Hematopoietic multipotent progenitor cell treated with erythropoietin and hydrocortisone succinate and interleukin-3 and kit ligand, for 8 days (in vitro differentiated cells): ENCODE measurements at places on chromosomes 16 and 17.

- DNase-seq, result peak; percentile 75
Measured at GRCh38 chr17:41962768-41963434, 3.7 kb upstream of the CNP start.

- no peak for DNase-seq
Measured at GRCh38 chr16:31397096-31397660, 4.0 kb downstream of the ITGAD start.

DNA sequence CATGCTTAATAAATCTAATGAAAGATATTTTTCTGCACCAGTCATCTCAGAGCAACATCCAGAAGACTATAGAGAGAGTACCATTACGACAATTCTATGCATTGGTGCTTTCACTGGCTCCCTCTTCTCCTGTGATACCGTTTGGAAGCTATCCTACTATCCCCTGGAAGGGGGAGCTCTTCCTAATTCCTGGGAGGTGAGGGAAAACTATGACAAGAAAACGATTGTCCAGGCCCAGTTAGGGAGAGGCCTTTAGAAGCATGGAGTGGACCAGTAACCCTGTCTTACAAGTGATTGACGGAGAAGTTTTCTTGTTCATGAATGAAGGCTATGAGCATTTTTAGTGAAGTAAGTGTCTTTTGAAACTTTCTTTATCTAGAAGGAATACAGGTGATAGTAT is 150.2 kb downstream of the TANC2 start:
- no peak for DNase-seq

GRCh38 chr16:85172455-85173145 is 60.3 kb upstream of the CIBAR2 start:
- peak; percentile 46 for DNase-seq

DNA sequence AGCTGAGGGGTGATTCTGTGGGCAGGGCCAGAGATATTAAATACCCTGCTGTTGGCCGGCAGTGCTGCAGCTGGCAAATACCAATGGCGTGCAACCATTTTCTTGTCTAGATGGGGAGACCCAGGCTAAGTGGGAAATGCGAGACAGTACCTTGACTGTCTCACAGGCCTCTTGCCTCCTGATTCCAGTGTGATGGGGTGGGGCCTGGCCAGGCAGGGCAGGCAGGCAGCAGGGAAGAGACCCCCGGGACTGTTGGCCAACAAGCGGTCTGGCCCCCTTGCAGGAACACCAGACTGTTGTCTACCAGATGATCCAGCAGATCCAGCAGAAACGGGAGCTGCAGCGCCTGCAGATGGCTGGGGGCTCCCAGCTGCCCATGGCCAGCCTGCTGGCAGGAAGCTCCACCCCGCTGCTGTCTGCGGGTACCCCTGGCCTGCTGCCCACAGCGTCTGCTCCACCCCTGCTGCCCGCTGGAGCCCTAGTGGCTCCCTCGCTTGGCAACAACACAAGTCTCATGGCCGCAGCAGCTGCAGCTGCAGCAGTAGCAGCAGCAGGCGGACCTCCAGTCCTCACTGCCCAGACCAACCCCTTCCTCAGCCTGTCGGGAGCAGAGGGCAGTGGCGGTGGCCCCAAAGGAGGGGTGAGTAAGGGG is 5.7 kb upstream of the CISD3 start:
- DNase-seq, result peak; percentile 69

DNA sequence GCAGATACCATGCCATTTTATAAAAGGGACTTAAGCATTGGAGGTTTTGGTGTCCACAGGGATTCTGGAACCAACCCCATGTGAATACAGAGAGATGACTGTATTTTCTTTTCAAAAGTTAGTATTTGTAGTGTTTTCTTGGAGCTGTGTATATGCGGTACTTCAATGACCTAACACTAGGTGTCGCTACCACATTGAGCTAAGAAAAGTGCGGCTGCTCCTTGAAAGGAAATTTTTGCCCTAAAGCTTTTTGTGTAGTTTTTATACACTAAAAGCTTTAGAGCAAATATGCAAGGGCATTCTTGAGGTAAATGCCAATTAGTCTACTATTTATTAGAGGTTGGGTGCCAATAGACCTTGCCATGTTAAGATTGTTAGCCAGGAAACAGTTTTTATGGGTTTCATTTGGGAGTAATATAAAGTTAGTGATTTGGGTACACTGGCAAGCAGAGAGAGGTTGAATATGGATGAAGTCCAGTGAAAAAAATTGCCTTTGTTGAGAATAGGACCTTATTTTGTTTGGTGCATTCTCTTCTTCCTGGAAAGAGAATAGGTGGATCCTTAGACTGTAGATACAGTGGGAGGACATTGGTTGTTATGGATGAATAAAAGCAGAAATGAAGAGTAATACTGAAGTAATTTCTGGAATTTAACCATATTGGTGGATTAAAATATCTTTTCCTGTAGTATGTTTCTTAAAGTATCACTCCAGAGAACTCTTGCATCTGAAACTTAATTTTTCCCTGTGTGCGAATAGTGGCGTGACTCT is 43.3 kb downstream of the BCAS3 start:
- DNase-seq, result peak; percentile 67

- no peak for DNase-seq
Measured at GRCh38 chr17:59790910-59791309, 83.5 kb downstream of the VMP1 start.

DNA sequence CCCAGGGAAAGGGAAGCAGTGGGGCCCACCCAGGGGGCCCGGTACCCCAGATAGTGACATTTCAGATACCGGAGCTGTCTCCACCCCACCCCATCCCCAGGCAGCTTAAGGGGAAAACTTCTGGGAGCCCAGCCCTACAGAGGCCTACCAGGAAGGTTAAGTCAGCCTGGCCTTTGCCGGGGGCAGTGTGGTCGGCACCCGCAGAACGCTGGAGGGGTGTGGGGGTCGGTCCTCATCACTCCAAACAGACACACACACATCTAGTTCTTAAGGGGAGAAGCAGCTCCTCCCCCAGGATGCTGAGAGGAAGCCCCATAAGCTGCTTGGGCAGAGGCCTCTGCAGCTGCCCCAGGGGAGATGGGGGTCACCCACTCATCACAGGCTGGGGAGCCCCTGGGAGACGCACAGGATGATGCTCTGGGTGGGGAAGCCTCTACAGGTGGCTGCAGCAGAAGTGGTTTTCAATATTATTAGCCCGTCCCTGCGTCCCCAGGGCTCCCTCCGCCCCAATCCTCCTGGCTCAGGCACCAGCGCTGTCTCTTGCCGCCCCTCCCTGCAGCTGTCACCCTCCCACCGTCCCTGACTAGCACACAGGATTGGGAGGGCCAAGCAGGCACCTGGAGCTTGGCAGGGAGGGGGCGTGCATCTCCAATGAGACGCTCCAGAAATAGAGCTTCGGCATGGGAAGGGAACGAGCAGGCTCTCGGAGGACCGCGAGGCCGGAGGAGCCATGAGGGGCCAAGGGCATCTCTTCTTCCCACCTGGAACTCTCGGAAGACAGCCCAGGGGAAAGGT is 1.4 kb upstream of the ABR start:
- no peak for DNase-seq

DNA sequence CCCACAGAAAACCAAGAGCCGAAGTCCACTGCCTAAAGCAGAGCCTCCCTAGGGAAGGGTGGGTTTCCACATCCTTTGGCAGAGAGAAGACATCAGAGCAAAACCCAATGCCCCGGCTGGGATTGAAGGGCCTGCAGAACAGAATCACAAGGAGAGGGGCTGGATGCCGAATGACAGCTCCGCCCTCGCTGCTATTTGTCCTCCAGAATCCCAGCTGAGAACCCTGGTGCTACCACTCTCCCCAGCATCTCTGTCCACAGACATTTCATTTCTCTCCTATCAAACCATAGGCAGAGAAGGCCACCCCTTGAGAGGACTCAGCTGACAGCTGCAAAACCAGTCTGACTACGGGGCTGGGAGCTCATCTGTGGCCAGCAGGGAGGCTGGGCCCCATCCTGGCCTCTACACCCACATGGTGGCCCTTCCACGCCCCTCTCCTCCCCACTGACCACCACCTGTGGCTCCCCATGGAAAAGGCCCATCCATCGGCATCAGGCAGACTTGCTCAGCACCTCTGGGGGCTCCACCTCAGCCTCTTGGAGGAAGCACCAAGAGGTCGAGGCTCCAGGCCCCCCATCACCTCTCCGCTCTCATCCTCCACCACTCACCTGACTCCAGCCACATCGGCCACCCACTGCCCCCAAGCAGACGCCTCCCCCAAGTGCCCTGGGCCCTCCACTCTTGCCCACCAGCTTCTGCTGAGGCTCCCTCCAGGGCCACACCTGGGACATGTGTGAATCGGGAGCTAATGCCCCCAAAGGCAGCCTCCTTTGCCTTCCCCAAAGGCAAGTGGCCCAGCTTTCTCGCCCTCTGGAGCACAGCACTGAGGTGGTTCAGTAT is 288.5 kb downstream of the C16orf95 start:
- DNase-seq, result no peak

DNA sequence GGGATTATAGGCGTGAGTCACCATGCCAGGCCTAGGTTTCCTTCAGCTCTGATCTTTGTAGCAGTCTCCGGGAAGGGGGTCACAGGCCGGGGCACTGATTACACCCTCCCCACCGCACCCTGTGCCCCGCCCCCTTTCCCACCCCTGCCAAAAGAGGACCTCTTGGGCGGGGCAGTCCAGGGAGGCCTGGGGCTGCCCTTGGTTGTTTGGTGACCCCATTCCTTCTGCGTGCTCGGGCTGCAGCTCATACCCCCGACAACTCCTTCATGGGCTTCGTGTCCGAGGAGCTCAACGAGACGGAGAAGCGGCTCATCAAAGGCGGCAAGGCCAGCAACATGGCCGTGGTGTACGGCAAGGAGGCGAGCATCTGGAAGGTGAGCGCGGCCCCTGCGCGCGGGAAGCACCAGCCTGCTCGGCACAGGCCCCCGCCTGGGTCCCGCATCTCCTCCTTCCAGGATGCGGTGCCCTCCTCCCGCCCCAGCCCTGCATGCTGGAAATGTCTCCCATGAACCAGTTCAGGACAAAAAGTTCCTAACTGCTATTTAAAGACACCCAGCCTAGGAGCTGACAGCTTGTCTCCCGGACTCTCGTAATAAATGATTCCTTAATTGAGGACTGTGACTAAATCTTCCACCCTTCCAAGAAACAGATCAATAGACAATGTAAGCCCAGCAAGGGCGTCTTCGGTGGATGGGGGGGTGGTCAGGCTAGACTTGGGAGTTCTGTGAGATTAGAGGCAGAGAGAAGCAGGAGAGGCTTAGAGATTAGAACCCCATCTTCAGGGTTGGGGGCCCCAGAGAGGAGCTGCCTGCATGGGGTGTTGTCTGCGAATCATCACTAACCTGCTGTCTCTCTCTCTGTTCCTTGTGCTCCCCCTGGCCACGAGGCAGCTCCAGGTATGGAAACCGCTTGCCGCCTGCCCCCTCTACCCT is 64.5 kb downstream of the MGAT5B start:
- no peak for DNase-seq

- peak; percentile 93 for DNase-seq
Measured at GRCh38 chr17:75785016-75785890, 647 bp downstream of the UNK start.

DNA sequence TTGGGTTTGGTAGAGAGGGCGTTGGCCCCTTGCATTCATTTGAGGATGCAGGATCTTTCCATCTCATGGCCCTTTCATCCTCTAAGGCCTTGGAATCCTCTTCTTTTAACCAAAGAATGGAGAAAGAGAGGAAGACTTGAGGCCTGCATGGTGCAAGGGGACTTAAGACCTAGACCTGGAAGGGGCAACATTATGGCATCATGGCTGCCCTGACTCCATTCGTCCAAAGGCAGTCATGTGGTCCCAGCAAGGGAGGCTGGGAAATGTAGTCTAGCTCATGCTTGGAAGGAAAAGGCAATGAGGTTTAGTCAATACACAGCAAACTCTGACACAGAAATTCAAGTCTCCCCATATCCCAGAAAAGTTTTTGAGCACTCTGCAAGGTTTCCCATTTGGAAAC is 30.7 kb upstream of the CDRT4 start:
- DNase-seq, result peak; percentile 69

- DNase-seq, result no peak
Measured at GRCh38 chr16:84544031-84544773, 39.7 kb upstream of the MEAK7 start.

DNA sequence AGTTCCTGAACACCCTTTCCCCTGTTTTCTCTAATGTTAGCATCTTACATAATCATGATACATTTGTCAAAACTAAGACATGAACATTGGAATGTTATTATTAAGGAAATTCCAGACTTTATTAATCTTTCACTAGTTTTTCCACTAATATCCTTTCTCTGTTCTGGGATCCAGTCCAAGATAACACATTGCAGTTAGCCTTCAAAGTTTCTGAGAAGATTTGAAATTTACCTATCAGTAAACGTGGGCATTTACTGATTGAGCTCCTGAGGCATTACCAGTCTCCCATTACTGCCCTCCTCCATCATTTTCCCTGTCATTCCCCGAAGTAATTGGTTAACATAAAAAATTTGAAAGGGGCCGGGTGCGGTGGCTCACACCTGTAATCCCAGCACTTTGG is 5.7 kb upstream of the CD300LG start:
- DNase-seq, result no peak

GRCh38 chr16:4055748-4056147 is 60.5 kb downstream of the ADCY9 start:
- DNase-seq, result no peak

DNA sequence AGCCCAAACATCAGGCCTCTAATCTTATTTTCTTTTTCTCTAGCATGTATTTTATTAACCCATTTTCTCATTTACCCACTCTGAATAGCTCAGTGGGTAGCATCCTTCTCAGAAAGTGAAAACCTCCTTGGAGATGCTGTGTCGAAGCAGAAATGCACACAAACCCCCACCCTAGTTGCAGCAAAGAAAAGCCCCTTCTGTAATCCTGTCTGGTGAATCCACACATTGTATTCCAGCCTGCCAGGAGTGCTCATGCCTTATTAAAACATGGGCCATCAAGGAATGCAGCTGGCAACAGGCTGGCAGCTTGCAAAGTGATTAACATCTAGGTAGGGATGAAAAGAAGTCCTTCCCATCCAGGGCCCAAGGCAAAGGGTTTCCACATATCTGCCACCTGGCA is 39.7 kb upstream of the AXIN2 start:
- no peak for DNase-seq

DNA sequence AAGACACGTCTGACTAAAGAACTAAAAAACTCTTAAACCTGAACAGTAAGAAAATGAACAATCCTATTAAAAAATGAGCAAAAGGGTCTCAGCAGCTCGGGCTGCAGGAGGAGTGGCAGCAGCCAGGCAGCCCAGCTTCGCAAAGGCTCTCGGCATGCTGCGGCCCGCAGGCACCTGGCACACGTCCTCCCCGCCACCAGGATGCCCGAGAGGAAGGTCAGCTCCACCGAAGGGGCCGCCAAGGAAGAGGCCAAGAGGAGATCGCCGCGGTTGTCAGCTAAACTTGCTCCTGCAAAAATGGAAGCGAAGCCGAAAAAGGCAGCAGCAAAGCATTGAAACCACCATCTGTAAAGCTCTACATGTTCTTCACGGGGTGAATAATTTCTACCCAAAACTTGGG is 173.5 kb downstream of the BCAS3 start:
- no peak for DNase-seq

- no peak for DNase-seq
Measured at GRCh38 chr17:44979426-44979995, 11.4 kb upstream of the C1QL1 start.
